Activated naive CD8-positive, alpha-beta T cell treated with anti-CD3 and anti-CD28 coated beads for 36 hours (primary cell): ENCODE measurements at places on chromosomes 12 and 14.

- no peak for DNase-seq
Observed at GRCh38 chr14:74892745-74893144, 11.0 kb downstream of the DLST start.

- DNase-seq, result no peak
Observed at GRCh38 chr12:39395866-39396265, 47.1 kb downstream of the KIF21A start.

DNA sequence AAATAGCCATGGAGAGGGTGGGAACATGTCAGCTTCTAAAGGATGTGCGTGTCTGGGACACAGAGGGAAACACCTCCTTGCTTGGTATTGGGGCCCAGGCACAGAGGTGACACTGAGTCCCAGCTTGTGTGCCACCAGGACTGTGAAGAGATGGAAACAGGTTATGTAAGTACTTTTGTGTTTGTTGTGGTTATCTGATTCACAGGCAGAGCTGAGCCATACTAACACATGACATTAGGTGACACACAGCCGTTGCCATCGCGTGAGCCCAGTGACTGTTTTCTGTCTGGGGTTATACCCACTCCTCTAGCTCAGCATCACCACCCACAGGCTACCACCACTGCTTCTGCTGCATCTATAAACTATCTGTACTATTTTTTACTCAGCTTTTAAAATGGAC is 12.1 kb upstream of the FLVCR2 start:
- DNase-seq, result peak; percentile 86

DNA sequence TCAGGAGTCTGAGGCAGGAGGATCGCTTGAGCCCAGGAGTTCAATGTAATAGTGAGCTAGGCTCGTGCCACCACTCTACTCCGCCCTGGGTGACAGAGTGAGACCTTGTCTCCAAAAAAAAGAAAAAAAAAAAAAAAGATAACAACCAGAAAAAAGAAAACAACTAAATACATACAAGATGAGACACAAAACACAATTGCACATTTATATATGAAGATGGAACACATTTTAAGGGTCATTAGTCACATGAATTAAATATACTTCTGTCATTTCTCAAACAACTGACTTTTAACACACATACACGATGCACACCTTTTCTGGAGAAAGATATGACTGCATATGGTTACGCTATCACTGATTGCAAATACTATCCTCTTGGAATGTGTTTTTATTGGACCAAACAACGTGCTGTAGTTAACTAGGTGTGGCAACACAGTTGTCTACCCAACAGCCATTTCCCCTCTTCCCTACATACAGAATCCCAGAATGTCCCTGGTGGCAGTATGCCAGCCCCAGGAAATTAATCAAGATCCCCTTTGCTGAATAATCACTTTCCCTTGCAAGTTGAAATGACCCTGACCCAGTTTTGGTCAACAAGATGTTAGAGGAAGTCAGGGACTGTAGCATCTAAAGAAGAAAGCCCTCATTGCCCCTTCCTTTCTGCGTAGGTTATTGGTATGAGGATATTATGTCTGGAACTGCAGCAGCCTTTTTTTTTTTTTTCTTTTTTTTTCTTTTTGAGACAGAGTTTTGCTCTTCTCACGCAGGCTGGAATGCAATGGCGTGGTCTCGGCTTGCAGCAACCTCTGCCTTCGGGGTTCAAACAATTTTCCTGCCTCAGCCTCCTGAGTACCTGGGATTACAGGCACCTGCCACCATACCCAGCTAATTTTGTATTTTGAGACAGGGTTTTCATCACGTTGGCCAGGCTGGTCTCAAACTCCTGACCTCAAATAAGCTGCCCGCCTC is 5.6 kb upstream of the MYL6B start:
- no peak for DNase-seq

DNA sequence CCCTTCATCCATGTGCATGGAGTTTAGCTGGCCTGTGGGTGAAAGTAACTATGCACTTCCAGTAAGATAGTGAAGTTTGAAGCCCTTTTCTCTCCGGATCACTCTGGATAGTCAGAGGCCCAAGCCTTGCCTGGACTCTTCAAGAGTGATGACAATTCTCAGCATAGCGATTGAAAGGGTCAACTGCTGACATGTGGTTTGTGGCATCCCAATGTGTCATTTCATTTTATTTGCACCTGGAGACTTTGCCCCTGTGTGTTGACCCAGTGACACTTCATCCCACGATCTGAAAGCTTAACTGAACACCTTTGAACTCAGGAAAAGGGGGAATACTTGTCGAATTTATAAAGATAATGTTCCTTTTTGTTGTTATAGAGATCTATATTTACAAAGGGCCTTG is 711.9 kb upstream of the TMEM132C start:
- no peak for DNase-seq

- DNase-seq, result no peak
Observed at GRCh38 chr12:126534495-126534894, 1469.3 kb downstream of the AACS start.
